ENCODE measurements at places on chromosomes 13 and 19.

- peak; percentile 79 for DNase-seq
Measured at GRCh38 chr19:13207846-13208671, 57.8 kb downstream of the IER2 start.

DNA sequence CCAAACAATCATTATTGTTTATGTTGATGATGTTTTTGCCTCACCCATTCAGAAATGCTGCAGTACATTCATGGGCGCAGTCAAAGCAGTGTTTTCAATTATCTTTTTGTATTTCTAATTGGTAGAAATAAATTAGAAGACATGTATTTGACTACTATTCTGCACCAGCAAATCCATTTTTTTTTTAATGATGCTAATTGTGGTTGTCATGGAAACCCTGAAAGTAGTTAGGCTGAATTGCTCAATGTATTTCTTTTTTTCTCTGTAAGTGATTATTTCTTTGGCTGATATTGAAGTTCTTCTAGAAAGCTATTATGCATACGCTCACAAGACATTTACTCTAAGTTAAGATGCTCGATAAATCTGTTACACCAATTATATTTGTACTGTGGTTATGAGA is 101.2 kb downstream of the RFC3 start:
- DNase-seq, result no peak

- DNase-seq, result peak; percentile 96
Measured at GRCh38 chr13:113820813-113821651, 42.8 kb downstream of the GAS6 start.

GRCh38 chr19:1252221-1252820 is 3.9 kb downstream of the MIDN start:
- DNase-seq, result peak; percentile 89

- no peak for DNase-seq
Measured at GRCh38 chr13:60148918-60149317, 14.8 kb downstream of the DIAPH3 start.

DNA sequence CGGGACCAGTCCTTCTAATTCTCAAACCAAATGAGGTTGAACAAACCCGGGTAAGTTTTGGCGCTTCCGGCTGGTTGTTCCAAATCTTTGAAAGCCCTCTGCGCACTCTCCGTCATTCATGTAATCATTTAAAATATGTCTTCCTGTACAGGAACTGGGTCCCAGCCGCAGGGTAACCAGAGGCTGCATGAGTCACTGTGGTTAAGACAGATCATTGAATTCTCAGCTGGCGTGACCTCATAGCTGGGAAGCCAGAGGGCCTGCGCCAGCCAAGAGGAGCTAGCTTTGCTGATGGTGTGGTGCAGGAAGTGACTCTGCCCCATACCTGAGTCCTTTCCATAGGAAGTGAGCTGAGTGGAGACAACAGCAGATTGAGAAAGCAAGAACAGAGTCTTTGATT is 135.2 kb downstream of the TSHZ3 start:
- peak; percentile 87 for DNase-seq

GRCh38 chr13:24161010-24161775 is 673 bp downstream of the SPATA13 start:
- peak; percentile 66 for DNase-seq

DNA sequence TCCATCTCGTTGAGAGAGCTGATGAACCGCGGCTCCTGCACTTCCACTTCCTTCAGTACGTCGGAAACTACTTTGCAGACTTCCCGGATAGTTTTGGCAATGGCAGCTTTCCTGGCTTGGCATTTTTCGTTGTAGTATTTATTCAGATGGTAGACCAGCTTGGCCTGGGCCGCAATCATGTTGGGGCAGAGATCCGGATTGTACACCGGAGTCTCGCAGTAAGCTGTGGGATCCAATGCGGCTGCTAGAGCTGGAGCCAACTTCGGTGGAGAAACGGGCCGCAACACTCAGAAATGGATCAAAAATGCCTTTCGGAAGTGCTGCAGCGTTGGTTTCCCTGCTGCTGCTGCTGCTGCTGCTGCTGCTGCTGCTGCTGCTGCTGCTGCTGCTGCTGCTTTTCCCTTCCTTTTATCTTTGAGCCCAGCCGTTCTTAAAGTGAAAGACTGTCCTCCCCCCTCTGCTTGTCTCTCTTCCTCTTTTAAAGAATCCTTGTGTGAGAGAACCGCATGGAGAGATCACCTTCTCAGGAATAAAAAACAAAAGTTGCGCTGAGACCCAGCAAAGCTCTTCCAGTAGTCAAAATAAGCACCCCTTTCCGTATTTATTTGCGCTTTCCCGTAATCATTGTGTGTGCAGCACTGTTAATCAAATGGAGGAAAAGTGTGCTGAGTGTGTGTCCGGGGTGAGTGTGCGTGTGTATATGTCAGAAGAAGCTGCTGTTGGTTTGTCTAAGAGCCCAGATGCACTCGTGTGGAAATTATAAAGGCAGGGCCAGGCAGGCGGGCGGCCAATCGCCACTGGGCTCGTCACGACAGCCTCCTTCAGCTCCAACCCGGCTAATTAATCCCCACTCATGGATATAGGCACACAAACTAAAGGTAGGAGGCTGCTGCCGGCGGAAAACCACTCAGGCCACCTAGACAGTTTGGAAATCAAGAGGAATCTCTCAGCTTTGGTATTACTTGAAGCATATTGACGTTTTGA is at the start of gene MAB21L1:
MAB21L1 (minus strand) TSS at position 730 of the 984 bp plus-strand sequence; CDS start at position 179, 551 bp downstream.
- DNase-seq, result peak; percentile 40

DNA sequence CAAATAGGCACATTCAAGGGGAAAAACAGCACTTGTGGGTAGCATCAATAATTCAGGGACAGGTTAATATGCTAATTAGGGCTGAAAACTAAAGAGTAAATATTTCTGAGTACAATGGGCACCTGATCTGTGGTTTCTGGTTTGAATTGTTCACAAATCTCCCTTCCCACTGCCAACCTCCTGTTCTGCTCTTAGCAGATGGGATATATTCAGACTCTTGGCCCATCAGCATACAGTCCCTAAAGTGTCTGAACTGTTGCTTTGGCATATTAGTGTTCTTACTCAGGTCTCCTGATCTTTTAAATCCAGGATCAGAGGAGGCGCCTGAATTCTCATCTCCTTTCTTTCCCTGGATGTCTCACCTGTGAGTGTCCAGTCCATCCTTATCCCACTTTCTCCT is 8.2 kb upstream of the LRCH1 start:
- DNase-seq, result no peak

GRCh38 chr13:76654263-76654662 is 231.9 kb downstream of the KCTD12 start:
- no peak for DNase-seq

DNA sequence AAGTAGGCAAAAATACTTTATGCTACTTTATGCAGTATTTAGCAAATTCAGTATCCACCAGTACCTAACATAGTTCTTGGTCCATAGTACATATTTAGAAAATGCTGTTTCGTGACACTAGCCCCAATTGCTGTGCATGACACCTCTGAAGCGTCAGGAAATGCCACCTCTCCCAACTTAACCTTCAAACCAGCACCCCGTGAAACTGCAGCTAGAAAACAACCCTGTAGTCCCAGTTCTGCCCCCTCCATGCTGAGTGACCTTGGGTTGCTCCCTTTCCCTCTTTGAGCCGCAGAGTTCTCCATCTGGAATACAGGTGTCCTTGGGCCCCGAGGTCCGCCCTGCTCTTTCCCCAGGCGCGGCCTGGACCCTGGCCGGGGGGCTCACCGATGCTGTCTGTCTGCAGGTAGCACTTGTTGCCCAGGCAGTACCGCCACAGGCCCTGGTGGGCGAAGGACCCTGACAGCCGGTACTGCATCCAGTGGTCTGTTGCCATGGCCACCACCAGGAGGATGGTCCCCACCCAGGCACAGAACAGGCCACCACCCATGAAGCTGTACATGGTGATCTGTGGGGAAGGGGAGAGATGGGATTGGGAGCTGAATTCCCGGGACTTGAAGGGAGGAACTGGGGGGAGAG is 773 bp downstream of the LIM2 start:
- no peak for DNase-seq

DNA sequence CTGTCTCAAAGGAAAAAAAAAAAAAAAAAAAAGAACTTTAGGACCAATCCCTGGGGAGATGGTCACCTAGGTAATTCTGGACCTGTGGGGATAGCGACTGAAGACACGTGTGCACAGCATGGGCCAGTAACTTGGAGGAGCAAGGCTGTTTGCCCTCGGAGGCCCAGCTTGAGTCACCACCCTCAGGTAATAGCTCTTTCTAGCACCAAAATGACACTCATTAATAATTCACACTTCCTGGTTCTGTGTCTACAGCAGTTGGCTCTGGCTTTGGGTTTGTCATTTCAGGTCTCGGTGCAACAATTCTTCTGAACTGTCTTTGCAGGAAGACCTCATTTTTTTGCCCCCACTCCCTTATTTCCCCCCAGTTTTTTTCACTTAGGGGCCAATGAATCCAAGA is 3.9 kb upstream of the ATP11A start:
- no peak for DNase-seq

GRCh38 chr13:40522282-40522681 is 144.2 kb downstream of the FOXO1 start:
- DNase-seq, result no peak

DNA sequence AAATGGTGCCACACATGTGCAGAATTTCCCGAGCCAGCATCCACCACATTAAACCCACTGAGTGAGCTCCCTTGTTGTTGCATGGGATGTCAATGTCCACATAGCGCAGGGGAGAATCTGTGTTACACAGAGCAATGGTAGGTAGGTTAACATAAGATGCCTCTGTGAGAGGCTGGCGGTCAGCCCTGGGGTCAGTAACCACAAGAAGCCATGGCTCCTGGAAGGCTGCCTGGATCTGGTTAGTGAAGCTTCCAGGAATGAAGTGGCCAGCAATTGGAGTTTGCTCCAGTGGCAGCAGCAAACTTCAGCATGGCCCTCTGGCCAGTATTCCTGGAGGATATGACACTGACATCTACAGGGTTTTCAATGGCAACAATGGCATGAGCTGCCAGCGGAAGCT is 37.0 kb upstream of the PCDH9 start:
- no peak for DNase-seq

All from NB4 (cell line).